ENCODE measurements at places on chromosomes 2 and 18.

DNA sequence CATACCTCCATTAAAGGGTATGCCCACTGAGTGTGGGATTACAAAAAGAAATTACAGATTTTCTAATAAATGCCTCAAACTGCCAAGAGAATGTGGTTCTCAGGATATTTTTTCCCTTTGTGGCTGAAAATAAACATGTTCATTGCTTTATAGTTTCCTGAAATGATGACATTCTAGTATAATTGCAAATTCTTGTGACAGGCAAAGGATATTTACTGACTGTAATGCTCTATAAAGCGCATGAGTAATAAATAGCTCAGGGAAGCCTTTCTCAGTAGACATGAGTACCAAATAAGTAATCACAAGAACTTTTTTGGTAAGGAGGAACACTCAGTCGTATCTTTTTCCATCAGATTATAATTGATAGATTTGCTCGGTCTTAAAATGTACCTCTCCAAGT, 72.3 kb downstream of the FTCDNL1 start:
- no peak for DNase-seq

- no peak for DNase-seq
Measured at GRCh38 chr2:134327367-134327766, 73.5 kb downstream of the MGAT5 start.

- no peak for DNase-seq
Measured at GRCh38 chr2:235914756-235915155, 253.4 kb downstream of the GBX2 start.

- DNase-seq = no peak
Measured at GRCh38 chr2:240956935-240957655, 41.3 kb upstream of the SNED1 start.

- no peak for DNase-seq
Measured at GRCh38 chr18:44636241-44636640, 44.4 kb upstream of the SETBP1 start.

DNA sequence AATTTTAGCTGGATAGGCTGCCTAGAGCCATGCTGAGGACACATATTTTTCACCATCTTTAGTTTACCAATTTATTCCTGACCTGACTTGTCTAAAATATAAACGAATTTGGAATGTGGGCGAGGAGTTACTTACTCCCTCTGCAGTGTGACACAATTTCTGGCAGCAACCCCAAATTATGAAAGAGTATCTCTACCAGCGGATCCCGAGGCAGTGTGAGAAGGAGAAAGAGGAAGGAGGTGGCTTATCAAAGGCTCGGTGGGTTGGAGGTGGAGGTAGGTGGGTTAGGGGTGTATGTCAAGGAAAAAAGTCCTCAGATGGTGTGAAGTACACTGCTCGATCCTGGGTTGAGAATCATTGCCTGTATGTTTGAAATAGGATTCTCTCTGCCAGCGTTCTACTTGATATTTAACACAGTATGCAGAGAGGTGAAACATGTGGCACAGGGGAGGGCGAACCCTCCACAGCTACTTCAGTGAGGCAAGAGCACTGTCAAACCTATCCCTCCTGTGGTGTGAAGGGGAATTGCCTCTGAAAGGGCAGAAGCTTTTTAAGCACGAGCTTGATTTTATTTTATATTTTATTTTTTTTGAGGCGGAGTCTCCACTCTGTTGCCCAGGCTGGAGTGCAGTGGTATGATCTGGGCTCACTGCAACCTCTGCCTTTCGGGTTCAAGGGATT, 76.0 kb downstream of the RFTN2 start:
- no peak for DNase-seq

DNA sequence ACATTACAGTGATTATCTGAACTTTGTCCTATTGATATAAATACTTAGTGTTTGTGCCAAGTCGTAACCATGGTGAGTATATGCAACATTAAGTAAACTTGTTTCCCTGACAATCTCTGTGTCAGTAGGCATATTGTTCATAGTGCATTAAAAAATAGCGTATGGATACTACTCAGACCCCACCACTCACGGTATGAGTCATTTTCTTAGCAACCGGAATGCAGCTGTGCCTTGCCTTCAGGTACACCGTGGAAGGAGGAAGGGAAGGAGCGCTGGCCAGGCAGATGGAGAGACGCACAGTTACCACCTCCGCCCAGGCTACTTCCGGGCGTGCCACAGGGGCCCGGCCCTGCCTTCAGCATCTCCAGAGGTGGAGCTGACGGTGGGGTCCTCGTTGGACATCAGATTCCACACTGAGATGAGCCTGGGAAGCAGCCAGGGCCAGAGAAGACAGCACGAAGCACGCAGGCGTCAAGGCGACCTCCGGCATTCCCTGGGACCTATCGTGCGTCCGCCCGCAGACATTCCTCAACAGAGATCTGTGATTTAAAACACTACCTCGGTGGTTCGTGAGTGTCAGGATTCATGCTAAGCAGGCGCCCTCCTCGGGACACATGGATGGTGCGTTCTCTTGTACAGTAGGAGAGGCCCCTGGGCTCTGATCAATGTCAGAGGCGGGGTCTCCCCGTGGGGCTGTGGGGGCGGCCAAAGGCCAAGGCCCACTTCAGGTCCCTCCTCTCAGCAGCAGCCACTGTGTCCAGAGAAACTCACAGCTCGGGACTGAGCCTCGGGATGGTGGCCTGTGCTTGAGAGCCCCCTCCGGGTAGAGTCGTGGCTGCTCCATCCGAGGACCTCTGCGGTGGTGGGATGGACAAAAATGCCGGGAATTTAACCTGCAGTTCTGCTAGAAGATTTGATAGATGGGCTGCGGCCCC, 82.2 kb upstream of the HDAC4 start:
- DNase-seq = no peak

GRCh38 chr2:30505500-30506180, 58.6 kb downstream of the LCLAT1 start:
- DNase-seq = no peak

- DNase-seq = no peak
Measured at GRCh38 chr2:30404319-30405259, 42.5 kb upstream of the LCLAT1 start.

GRCh38 chr2:213496226-213496625, 212.0 kb downstream of the SPAG16 start:
- DNase-seq = no peak

- no peak for DNase-seq
Measured at GRCh38 chr2:241867776-241868420, 1.6 kb upstream of the RTP5 start.

GRCh38 chr2:196290569-196290968, 119.2 kb upstream of the STK17B start:
- no peak for DNase-seq

GRCh38 chr2:43174368-43174916, 52.0 kb downstream of the ZFP36L2 start:
- DNase-seq = no peak

DNA sequence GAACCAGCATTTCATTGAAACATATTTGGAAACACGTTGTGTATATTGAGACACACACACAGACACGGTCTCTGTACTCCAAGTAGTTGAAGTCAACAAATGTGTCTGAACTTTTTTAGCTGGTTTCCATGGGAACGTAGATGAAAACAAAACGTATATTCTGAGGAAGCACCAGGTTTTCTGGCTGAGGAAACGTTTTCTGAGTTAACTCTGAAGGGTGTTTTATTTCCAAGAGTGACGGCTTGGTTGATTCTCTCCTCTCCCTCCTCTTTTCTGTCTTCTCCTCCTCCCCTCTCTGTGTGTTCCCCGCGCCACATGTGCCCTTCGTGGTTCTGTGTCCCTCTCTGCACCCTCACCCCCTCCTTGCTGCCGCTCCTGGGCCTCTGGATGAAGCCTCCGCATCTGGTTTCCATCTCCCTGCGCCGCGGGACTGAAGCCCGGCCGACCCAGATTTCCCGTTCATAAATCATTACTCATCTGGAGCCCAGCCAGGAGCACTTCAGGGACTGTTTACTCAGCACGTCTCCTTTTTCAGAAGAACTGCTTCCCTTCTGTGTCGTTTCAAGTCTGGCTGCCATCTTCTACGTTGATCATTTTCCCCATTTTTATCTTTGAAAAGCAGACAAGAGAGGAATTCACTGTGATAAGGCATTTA, 122.7 kb downstream of the COL6A3 start:
- peak; percentile 90 for DNase-seq

- DNase-seq = no peak
Measured at GRCh38 chr2:55162284-55163006, 69.6 kb downstream of the CLHC1 start.

- no peak for DNase-seq
Measured at GRCh38 chr2:78992807-78993517, 32.5 kb upstream of the REG3G start.

DNA sequence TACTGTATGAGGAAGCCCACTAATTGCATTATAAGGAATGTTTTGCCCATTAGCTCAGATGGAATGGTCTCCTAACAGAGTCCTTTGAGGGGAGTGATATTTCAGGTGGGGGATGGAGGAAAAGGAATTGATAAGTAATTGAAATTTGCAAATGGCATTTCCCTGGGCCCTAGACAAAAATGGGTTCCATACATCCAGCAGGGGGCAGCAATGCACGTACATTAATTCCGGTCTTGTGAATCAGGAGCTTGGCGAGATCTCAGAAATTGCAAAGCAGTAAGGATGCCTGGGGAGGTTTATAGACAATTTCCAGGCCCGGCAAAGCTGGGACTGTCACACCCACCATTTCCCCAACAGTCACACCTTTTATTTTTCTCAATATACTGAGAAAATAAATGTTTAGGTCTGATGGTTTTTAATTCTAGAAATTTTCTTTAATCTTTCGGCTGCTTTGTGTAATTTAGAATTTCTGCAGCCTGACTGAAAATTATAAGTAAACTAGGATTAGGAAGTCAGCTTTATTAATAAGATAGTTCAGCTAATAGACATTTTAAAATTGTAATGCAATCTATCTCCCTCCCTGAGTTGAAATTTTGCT, 122.8 kb downstream of the LYPD1 start:
- peak; percentile 24 for DNase-seq

Measured in LoVo (cell line).